ENCODE measurements at places on chromosomes 12 and 14.

DNA sequence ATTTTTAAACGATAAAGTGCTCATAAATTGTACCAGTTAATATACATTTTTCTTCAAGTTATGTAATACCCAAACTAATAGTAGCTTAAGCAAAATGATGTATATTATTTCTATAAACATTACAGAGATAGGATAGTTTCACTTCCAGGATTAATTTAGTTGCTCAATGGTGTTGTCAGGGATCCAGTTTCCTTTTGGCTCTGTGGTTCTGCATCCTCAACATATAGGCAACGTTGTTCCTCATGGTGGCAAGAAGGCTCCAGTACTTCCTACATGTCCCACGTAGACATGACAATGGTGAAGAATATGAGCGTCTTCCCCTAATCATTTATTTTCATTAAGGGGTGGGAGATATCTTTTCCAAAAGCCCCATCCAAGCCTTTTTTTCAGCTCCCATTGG lies 60.7 kb upstream of the DCD start:
- DNase-seq, result no peak

DNA sequence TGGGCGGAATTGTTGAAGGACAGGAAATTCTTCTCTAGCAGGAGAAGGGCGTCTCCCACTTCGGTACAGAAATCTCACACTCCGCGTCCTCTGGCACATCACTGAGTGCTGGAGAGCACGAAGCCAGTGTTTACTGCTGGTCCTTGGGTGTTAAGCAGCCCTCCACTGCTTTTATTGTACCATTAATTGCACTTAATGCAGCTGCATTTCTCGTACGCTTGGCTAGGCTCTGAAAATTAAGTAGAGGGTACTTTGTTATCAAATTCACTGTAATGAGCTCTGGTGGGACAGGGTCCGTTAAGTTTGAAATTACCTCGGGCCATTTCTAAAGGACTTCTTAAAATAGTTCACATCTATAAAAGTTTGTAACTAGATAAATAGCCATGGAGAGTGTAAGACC lies 411.2 kb downstream of the NPAS3 start:
- no peak for DNase-seq

DNA sequence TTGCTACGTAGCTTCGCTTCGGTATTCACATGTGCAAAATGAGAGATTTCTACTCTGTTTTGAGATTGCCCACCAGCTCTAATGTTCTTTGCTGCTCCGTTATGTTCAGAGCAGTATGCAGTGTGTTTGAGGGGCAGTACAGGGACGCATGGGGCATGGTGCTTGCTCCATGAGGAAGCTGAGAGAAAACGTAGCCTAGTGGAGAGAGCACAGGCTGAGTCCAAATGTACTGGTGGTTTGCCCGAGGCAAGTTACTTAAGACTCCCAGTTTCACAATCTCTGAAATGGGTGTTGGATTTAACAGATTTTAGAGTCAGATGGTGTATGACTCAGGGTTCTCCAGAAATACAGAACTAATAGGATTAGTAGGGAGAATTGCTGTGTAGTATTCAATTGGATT lies 310.5 kb downstream of the ETNK1 start:
- DNase-seq, result no peak

DNA sequence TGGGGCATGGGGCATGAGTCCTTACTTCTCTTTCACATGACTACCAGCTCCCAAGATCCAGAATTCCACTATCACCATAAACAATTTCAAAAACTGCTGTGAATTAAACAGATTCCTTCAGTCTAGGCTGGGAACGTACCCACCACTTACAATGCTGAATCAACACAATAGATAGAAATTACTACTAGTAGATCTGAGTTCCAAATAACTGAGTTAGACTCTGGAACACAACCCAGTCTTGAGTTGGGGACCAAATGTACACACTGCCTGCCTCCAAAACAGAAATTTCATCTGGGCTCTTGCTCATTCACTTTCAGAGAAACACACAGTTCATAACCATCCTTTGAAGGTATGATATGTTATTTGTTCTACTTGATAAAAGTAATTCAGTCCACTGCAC lies 8.9 kb downstream of the CORO1C start:
- DNase-seq, result no peak

DNA sequence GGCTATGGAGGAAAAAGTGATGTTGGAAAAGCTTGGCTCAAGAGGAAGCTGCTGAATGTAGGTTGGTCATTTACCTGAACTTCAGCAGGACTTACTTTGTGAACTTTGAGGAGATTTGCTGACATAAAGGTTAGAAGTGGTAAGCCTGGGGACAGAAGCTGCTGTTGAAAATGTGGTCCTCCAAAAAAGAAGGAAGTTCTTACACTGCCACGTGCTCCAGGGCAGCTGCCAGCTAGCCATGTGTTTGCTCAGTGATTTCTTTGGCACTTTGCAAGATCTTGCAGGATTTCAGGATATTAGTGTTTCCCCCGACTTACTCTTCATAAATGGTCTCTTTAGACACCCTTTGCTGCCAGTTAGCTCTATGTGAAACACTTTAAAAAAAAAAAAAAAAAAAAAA lies 14.8 kb upstream of the DYRK2 start:
- no peak for DNase-seq

GRCh38 chr14:64826333-64826732 lies 53.4 kb downstream of the SPTB start:
- DNase-seq, result no peak

- no peak for DNase-seq
These were observed 45.0 kb downstream of the GUCY2C start for GRCh38 chr12:14651371-14651770.

GRCh38 chr12:29589851-29590250 lies 92.4 kb upstream of the OVCH1 start:
- DNase-seq, result no peak

DNA sequence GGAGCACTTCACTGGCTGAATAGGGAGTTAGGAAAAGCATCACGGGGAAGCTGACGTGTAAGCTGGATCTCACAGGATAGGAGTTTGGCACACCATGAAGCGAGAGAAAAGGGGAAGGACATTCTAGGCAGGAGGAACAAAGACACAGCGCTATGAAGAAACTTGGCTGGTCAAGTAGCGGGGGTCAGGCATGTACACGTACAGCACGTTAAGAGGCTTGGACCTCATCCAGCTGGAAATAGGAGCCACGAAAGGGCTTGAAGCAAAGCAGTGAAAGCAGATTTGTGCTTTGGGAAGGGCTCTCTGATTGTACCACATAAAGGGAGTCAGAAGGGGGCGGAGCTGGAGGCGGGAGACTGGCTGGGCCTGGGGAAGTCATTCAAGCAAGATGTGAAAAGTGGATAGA lies 19.6 kb upstream of the GALNT8 start:
- DNase-seq, result no peak

DNA sequence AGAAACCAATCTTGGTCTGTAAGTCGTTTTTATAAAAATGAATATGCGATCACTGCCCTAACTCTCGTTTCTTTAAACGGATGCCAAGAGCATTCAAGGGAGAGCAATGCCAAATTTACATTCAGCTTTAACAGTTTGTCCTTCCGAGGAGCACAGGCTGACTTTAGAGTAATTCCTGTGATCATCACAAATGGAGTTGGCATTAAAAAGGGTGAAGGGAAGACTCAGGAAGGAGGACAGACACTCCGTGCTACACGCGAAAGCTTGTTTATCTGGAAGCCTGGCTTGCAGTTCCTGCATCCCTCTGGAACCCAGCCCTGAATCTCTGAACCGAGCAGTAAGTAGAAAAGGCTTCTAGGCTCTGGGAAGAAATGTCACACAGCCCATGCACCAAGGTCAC lies 78.4 kb downstream of the PAPOLA start:
- no peak for DNase-seq

DNA sequence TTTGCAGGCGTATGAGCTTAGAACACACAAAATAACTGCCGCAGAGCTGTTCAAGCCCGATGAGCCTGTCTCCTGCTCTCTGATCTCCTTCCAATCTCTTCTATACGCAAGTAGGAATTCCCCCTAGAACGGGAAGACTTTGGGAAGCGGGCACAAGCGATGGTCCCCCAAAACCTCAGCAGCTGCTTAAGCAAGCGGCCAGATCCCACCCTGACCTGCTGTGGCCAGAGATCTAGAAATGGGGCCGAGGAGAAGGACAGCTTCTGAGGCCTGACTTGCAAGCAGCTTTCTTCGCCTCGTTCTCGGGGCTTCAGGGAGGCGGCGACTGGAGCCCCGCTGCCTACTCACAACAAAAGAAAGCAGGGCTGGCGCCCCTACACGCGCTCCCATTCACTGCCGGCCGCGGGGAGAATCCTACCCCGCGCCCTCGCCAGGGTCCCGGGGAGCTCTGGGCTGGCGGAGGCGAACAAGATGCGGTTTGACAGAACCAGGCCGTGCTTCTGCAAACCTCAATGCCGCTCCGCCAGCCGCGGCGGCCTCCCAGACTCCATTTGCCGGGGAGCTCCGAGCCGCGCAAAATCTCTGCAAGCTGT lies 922 bp downstream of the TBX5 start:
- DNase-seq, result no peak

DNA sequence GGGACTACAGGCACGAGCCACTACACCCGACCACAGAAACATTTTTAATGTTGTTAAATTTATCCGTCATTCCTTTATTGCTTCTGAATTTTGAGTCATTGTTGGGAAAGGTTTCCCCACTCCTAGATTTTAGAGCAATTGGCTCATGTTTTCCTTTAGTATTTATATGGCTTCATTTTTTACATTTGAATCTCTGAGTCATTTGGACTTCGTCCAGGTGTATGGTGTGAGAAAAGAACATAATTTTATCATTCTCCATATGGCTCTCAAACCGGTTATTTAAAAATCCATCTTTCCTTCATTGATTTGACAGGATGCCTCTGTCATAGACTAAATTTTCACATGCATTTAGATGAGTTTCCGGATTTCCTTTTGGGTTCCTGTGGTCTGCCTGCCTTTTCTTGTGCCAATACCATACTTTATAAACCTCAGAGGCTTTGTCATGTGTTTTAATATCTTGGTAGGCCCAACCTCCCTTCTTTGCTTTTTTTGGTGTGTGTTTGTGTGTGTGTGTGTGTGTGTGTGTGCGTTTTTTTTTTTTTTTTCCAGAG lies 30.9 kb downstream of the LRTM2 start:
- no peak for DNase-seq

- DNase-seq, result no peak
These were observed 64.3 kb downstream of the KCNMB4 start for GRCh38 chr12:70430400-70430799.

DNA sequence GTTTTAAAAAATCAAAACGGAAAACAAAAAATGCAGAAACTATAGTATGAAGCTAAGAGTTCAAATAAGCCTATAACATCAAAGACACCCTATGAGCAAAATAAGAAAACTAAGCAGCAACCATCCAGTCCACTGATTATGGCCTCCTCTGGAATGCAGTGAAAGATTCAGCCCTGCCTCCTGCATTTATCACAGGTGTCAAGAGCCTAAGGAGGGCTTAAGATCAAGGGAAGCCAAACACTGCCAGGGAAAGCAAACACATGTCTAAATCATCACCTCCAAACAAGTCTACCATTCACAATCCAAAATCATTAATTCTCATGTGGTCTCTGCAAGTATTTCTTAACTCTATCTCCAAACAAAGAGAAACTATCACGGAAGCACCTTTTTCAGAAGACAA lies 28.4 kb downstream of the SARNP start:
- DNase-seq, result no peak

DNA sequence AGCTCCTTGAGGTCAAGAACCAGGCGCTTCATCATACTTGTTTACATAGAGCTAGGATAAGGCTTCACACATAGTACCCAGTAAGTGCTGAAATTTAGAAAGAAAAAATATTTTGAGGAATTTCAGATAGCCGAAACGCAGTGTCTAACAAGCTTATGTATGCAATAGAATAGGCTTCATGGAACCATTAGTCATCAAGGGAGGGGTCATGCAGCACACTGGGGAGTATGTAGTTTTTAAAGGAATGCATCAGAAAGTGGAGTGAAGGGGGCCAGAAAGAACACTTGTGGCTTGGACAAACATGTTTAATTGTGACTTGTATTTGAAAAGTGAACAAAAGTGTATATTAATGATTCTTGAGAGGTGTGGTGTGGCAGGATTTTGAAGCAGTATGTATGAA lies 38.1 kb downstream of the DBX2 start:
- no peak for DNase-seq

DNA sequence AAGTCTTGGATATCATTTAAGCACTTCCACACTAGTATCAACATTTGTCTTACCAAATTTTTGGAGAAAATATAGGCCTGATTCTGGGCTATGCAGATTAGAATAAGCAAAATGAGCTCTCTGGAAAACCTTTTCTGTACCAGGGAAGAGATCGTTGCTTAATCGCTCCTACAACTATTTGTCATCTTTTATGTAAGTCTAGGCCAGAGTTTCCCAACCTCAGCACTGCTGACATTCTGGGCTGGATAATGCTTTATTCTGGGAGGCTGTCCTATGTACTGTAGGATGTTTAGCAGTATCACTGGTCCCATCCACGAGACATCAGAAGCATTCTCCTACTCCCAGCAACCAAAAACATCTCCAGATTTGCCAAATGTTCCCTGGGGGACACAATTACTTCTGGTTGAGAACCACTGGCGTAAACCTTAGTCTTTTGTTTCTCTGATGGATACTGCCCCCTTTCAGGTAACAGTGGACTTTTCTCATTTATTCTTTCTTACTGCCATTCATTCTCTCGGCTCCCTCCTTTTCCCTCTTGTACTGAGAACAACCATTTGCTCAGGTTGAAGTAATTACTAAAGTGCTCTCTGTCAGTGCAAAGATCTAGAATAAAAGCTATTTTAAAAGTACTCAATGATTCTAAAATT lies 316.9 kb upstream of the E2F7 start:
- DNase-seq, result no peak

- no peak for DNase-seq
These were observed 97.8 kb downstream of the RERG start for GRCh38 chr12:15123401-15123800.

- peak; percentile 10 for DNase-seq
These were observed 68.6 kb upstream of the USP15 start for GRCh38 chr12:62191491-62192179.

DNA sequence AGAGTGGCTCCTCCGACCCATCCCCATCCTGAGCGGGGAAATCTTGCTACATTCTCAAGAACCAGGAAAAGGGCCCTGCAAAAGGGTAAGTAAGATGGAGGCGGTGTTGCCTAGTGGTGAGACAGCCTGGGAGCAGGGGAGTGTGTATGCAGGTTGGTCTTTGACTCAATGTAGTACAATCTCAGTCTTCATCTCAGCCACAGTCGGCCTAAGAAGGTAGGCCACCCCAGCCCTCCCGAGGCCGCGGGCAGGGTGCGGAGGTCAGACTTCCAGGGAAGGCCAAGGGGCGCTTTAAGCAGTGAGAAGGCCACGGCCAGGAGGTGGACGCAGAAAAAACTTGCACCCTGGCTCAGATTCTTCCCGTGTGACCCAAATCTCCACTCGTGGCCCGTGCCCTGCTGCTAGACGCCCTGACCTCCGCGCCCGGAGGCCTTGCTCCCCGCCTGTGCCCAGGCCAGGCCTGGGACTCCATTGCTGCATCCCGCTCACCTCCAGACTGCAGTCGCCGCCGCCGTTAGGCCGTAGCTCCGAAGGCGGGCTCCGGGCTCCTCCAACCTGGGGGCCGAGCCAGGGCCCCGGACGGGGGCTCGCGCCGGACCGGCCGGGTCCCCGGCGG lies 435 bp downstream of the FOXM1 start:
- peak; percentile 36 for DNase-seq

- no peak for DNase-seq
These were observed 81.8 kb downstream of the NOS1 start for GRCh38 chr12:117279606-117280005.

- no peak for DNase-seq
These were observed 9.2 kb upstream of the NUAK1 start for GRCh38 chr12:106147956-106148355.

GRCh38 chr12:122975790-122976647 lies 975 bp downstream of the OGFOD2 start:
- DNase-seq, result no peak

- DNase-seq, result no peak
These were observed 267.3 kb downstream of the SNAPC1 start for GRCh38 chr14:62029569-62029924.

GRCh38 chr14:37406095-37406494 lies 189.0 kb downstream of the FOXA1 start:
- no peak for DNase-seq
